ENCODE measurements at places on chromosomes 12 and 14. TPM values are rescaled to one million over a fixed set of nuclear protein-coding genes. Genes with fewer than 3 reads are reported as not detected.

The IFNG-AS1 gene
- not detected for total RNA-seq

The GDF3 gene
- total RNA-seq, result not detected

The KCNMB4 gene
- total RNA-seq, result 0.45 TPM

The PLCZ1 gene
- total RNA-seq, result not detected

The HOXC10 gene
- not detected for total RNA-seq

The MVK gene
- 55.3 TPM for total RNA-seq

The C1QL4 gene
- total RNA-seq, result 0.45 TPM

The JPH4 gene
- total RNA-seq, result not detected

The SLC25A21 gene
- total RNA-seq, result 0.59 TPM

The CISTR gene
- not detected for total RNA-seq

The REC8 gene
- 64.6 TPM for total RNA-seq

The CLEC1B gene
- total RNA-seq, result not detected

The SYT1 gene
- 4.5 TPM for total RNA-seq

Data from bronchus fibroblast of lung (primary cell).